ENCODE measurements at places on chromosomes 12 and 14.

- DNase-seq, result no peak
Observed at GRCh38 chr14:21171128-21171527, 15.3 kb upstream of the OR5AU1 start.

- DNase-seq, result peak; percentile 18
Observed at GRCh38 chr12:62435303-62436163, 31.1 kb upstream of the MON2 start.

GRCh38 chr14:102370305-102370809 is 7.6 kb downstream of the TECPR2 start:
- no peak for DNase-seq

GRCh38 chr12:123905319-123905925 is 67.2 kb downstream of the CCDC92 start:
- peak; percentile 51 for DNase-seq

- DNase-seq, result no peak
Observed at GRCh38 chr12:97387844-97388243, 74.8 kb upstream of the RMST start.

- DNase-seq, result no peak
Observed at GRCh38 chr14:63857466-63858030, 4.7 kb downstream of the SYNE2 start.

DNA sequence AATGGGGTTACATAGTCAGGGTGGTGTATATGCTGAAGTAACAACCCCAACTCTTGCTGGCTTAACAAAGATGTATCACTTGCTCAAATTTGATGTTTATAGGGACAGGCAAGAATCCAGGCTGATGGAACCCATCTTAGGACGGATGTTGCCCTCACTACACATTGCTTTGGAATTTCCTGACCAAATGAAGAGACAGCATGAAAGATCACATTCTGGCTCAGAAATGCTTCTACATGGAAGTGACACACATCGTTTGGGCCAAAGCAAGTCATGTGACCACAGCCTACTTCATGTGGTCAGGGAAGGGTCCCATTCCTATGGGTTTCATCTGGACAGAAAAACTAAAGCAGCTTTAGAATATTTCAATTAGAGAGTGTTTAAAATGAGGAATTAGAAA is 345.8 kb downstream of the TMEM132D start:
- no peak for DNase-seq

- no peak for DNase-seq
Observed at GRCh38 chr12:117820216-117820907, 148.4 kb downstream of the KSR2 start.

- no peak for DNase-seq
Observed at GRCh38 chr12:55039395-55040354, 19.9 kb downstream of the NEUROD4 start.

GRCh38 chr12:54608156-54608555 is 19.7 kb upstream of the PPP1R1A start:
- no peak for DNase-seq

GRCh38 chr14:99231850-99232713 is 39.9 kb downstream of the BCL11B start:
- no peak for DNase-seq

DNA sequence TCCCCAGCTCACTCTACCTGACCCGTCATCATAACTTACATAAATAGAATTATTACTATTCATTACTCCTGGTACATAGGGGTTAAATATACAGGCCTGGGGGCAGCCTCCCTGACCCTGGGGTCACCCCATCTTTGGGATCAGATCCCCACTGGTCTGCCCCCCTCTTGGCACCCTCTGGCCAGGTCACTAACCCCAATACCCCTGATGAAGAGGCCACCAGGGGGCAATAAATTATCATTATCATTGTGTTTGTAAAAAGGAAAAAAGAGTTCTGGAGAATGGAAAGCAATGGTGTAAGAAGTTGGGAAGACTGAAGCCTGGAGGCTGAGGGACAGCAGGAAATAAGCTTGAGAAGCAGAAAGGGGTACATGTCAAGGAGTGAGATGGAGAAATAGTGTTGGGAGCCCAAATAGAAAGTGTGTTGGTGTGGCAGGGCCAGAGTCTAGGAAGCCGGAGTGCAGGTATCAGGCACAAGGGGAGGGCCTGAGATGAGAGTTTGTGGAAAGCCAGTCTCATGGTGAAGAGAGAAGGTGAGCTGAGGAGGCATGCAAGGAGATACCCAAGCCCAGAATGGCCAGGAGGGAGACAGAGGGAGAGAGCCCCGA is 6.1 kb upstream of the AAAS start:
- DNase-seq, result no peak

DNA sequence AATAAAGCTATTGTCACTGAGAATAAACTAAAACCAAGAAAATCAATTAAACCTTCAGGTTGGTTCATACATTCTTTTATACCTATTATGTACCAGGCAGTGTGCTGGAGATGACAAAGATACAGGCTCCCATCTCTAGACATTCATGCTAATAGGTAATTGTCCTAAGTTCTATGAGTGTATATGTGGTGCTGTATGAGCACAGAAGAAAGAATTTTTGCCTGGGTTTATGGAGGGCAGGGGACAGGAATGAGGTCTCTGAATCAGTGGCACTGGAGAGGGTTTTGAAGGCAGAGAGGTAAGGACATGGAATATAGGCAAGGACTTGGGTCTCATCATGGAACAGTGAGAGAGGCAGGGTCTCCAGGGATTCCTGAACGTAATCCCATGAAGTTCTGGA is 38.7 kb downstream of the MAP1LC3B2 start:
- no peak for DNase-seq

- no peak for DNase-seq
Observed at GRCh38 chr12:57765003-57765697, 1.7 kb downstream of the CYP27B1 start.

- DNase-seq, result no peak
Observed at GRCh38 chr12:109773384-109774011, 59.7 kb downstream of the TRPV4 start.

- DNase-seq, result no peak
Observed at GRCh38 chr14:92657457-92658142, 90.8 kb downstream of the LGMN start.

- DNase-seq, result no peak
Observed at GRCh38 chr12:90672081-90672480, 282.9 kb downstream of the CCER1 start.

DNA sequence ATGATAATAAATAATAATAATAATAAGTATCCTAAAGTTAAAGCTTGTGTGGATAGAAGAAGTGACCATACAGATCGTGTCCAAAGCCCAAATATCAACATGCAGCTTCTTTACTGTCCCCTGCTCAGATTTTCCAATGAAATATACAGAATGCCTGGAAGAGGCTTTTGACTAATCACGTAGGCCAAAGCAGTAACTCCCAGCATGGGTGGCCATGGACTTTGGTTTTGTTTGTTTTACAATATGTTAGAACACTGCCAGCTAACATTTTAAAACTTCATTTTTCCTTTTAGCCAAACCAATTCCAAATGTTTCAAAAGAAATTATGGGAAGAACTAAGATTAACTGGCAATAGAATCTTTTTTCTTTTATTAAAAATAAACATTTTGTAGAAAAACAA is 400.0 kb upstream of the FLRT2 start:
- no peak for DNase-seq

DNA sequence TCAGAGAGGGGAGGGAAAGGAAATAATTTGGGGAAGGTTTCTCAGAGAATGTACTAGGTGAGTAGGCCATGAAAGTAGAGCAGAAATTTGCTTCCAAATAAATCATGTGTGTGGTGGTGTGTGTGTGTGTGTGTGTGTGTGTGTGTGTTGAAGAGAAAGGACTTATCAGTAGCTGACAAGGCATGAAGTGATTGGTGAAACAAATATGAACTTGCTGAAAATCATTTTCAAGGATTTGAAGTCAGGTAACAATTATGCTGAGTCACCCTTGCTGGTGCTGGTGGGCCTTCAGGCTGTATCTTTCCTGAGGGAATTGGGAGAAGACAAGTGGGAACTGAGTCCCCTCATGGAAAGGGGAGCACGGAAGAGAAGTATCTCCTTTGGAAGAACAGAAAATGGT is 55.5 kb downstream of the HSD17B6 start:
- no peak for DNase-seq
